ENCODE measurements at places on chromosomes 2 and 18.

DNA sequence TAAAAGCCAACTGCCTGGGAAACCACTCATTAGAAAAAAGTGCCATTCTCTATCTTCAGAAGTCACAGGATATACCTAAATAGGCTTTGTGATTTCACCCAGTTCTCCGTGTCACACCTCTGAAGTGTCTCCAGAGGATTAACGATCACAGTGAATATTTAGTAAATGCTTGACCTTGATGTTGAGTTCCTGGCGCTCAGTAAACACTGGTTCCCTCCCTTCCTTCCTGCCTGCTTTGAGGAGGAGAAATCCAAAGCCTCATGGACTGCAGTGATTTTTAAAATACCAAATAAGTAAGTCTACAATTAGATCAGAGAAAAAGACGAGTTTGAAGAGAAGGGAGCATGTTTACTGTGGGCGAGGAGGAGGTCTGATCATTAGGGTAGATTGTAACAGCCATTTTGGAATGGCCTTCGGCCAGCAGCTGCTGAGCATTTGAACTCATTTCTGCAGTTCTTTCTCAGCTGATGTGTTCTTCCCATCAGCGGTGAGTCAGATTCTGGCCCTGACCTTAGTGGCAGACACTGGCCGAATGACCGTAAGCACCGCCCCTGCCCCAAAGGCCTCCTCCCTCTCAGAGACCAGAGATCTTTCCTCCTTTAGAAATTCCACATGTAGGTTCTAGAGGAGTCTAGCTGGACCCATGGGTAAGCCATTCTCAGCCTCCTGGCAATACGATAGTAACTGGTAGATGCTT lies 62.1 kb upstream of the SLC16A14 start:
- no peak for DNase-seq

DNA sequence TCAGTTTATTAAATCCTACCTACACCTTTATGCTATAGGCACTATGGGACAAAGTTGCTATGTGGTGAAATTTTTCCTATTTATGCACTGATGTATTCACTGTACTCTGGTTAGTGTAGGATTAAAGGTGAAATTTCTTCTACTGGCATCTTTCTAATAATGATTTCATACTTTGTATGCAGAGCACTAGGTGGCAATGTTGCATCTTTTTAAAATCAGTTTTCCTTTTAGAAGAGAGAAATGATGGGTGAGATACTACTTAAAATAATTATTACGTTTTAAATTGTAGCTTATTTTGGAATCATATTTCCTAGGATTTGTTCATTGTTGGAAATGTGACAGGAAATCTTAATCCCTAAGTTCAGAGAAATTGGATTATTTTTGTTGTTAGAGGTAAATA lies 150.9 kb downstream of the CD8B2 start:
- no peak for DNase-seq

DNA sequence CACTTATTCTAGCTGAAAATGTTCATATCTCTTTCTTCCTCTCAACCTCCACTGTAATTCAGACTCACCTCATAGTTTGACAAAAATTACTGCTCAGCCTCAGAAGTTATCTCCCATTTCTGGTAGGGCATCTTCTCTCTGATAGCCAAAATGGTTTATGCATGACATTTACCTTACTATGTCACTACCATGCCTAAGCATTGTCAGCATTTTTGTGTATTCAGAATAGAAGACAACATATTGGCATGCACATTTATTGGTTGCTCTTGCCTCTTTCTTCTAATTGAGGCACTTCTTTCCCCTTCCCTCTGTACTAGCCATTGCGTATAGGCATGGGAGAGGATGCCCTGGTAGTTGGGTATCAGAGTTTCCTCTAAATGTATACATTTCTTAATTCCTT lies 406.1 kb upstream of the DCC start:
- DNase-seq: no peak

DNA sequence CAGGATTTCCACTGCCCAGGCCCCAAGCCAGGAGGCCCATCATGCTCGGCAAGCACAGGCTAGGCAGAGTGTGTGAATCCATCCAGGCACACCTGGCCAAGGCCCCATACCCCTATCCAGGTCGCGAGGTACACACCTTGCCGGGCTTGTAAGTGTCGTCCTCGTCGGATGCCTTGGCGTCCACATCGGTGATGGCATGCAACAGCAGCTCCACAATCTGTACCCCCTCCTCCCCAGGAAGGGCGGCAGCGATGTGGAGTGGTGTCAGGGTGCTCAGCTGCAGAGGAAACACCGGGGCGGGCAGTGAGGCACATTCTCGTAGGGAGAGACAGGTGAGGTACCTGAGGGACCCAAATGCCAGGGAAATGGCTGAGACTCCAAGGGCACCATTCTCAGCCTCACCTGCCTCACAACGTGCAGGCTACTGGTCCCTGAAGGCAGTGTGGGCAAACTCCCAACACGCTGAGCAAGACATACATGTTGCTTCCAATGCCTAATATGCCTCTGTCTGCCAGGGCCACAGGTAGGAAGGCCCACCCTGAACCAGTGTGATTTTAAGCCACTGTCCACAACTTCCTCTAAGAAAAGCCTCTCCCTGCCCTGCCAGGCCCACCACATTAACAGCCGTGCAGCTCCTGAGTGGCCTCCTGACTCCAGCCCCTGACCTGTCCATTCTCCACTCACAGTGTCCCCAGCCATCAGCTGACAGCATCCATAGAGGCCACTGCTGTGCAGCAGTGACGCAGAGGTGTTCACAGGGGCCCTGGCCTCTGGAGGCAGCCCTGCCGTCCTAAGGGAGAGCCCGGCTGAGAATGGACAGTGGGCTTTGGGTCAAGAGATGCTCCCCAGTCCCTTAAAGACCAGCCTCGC lies 44.9 kb downstream of the ANKMY1 start:
- DNase-seq: no peak

DNA sequence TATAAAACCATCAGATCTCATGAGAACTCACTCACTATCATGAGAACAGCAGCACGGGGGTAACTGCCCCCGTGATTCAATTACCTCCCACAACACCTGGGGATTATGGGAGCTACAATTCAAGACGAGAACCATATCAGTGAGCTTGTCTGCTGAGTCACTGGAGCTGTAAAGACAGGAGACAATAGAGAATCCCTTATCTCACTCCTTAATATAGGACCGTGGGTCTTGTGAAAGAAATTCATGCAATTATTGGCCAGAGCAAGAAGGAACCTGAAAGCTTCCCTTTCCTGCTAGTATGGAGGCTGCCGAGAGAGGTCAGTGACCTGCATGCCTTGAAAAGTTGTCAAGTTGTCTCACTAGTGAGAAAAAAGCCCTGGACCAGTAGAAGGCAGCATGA lies 9.5 kb upstream of the TNFAIP6 start:
- no peak for DNase-seq

- no peak for DNase-seq
Measured at GRCh38 chr2:59575191-59575590, 978.3 kb downstream of the BCL11A start.

- no peak for DNase-seq
Measured at GRCh38 chr2:144211065-144211464, 308.9 kb downstream of the ZEB2 start.

DNA sequence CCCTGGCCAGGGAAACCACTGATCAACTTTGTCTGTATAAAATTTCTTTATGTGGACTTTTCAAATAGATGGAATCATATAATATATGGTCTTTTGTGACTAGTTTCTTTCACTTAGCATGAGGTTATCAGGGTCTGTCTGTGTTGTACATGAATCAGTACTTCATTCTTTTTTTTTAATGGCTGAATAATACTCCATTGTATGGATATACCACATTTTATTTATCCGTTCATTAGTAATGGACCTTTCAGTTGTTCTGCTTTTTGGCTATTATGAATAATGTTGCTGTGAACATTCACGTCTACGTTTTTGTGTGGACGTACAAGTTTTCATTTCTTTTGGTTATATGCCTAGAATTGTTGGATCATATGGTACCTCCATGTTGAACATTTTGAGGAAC lies 69.1 kb upstream of the GAREM2 start:
- DNase-seq: no peak

- no peak for DNase-seq
Measured at GRCh38 chr2:194319222-194319992, 1337.6 kb upstream of the SLC39A10 start.

- DNase-seq: no peak
Measured at GRCh38 chr2:168322325-168323007, 75.1 kb upstream of the STK39 start.

DNA sequence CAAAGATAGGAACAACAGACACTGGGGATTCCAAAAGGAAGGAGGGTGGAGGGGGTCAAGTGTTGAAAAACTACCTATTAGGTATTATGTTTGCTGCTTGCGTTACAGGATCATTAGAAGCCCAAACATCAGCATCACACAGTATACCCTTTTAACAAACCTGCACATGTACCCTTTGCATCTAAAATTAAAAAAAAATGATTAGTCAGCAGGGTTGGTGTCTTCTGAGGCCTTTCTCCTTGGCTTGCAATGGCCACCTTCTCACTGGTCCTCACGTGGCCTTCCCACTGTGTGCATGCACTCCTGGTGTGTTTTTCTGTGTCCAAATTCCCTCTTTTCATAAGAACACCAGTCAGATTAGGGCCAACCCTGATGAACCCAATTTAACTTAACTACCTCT lies 5.6 kb upstream of the IMPA2 start:
- DNase-seq: no peak

- no peak for DNase-seq
Measured at GRCh38 chr18:76988827-76989646, 143.5 kb downstream of the MBP start.

DNA sequence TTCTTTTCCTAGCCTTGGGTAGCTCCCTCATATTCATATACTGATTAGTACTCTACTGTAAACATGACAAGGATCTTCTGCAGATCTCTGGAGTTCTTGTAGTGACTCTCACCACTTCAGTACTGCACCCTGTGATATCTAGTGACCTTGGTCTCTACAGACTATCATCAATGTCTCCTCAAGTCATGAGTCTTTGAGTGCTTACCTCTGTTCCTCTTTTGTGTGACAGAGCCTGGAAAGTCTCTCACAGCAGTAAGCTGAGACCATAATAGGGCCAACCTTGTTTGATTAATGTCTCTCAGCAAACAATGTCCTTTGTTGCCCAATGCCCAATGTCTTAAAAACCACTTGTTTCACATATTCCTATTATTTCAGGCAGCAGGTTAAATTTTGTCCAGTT lies 34.2 kb upstream of the BAZ2B start:
- DNase-seq: no peak

DNA sequence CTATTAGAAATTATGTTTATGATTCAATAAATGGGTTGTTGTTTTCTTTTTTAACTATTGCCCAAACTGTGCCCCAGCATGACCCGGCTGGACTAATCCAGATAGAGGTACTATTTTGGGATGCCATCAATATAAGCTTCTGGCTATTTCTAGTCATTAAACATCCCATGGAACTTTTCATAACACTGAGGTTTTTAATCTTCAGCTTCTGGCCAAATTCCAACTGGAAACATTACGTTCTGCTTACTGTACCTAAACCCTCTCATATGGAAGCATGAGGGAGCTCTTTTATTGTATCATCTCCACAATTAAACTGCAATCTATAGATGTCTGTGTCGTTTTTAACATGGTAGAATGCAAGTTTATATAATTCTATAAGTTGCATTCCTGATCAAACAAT lies 674.7 kb downstream of the ARHGAP15 start:
- DNase-seq: no peak

DNA sequence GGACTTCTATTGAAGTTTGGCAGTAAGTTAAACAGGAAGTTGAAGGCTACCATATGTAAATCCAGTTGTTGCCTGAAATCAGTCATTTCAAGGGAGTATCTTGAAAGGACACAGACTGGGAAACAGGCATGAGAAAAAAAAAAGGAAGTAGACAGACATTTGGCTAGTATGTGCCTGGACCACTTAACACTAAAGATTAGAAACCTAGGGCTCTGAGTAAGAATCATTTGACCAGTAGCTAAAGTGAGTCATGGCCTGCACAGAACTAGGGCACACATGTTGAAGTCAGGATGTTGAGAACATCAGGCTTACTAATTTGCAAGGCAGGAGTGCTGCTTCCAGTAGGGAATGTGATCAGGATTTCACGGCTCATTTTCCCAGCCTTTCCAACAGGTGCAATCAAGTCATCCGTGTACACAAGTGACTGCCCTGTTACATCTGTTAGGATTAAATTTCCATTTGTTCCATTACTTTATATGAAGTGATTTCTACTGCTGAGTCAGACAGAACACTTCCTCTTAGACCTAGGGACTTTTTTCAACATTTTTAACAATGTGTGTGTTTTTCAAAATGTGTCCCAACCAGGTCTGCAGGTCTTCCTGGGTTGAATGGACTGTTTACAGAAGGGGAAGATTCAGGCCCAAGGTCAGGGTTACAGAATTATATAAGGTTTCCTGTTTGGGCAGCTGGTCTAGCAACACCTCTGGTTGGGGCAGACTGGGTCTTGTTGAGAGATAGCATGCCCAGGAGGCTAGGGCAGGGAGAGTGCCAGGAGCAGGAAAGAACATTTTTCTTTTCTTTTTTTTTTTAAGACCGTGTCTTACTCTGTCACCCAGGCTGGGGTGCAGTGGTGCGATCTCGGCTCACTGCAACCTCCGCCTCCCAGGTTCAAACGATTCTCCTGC lies 145.6 kb downstream of the TGIF1 start:
- peak; percentile 27 for DNase-seq
